A549 treated with AZD2906 at 1 μM for 4 hours (cell line): ENCODE measurements at places on chromosomes 5 and 9. TPM values are rescaled to one million over a fixed set of nuclear protein-coding genes. Genes with fewer than 3 reads are reported as not detected.

The CAVIN4 gene
- total RNA-seq: 0.32 to 0.48 TPM (median 0.39 TPM) in 5 replicates

The RCL1 gene
- 51.5 to 54.6 TPM (median 53.4 TPM) in 5 replicates for total RNA-seq

The CCDC192 gene
- total RNA-seq: not detected in 5 replicates

The FCN2 gene
- total RNA-seq: not detected in 5 replicates

The CEL gene
- 0.39 to 0.93 TPM (median 0.71 TPM) in 5 replicates for total RNA-seq

The SLC27A6 gene
- total RNA-seq: 0.03 to 0.07 TPM (median 0.05 TPM) in 4 of 5 replicates, not detected in the other

The PDE6A gene
- total RNA-seq: 0.22 to 0.37 TPM (median 0.29 TPM) in 5 replicates

The ZBED3 gene
- total RNA-seq: 3.9 to 5.3 TPM (median 4.2 TPM) in 5 replicates

The PCDHGA8 gene
- 0.02 to 0.03 TPM (median 0.02 TPM) in 4 of 5 replicates, not detected in the other for total RNA-seq

The BTNL8 gene
- 0.06 TPM in 1 of 5 replicates, not detected in the others for total RNA-seq

The CLK4 gene
- 6.8 to 10.1 TPM (median 7.3 TPM) in 5 replicates for total RNA-seq

The BAAT gene
- 0.31 to 0.49 TPM (median 0.46 TPM) in 5 replicates for total RNA-seq

The ZNF483 gene
- 0.31 to 1.1 TPM (median 0.49 TPM) in 5 replicates for total RNA-seq

The SPINK4 gene
- total RNA-seq: not detected in 5 replicates

The TIMD4 gene
- total RNA-seq: 0.85 to 1.5 TPM (median 1.1 TPM) in 5 replicates

The ARID3C gene
- 0.11 to 0.32 TPM (median 0.17 TPM) in 5 replicates for total RNA-seq

The UBE2R2 gene
- 42.2 to 44.7 TPM (median 42.5 TPM) in 5 replicates for total RNA-seq

The FAXDC2 gene
- total RNA-seq: 0.29 to 0.37 TPM (median 0.35 TPM) in 5 replicates
